NCI-H1436 (cell line): ENCODE measurements at places on chromosomes 1 and 21.

- DNase-seq = no peak
These were observed 411.3 kb downstream of the PTPRU start for GRCh38 chr1:29647581-29647980.

DNA sequence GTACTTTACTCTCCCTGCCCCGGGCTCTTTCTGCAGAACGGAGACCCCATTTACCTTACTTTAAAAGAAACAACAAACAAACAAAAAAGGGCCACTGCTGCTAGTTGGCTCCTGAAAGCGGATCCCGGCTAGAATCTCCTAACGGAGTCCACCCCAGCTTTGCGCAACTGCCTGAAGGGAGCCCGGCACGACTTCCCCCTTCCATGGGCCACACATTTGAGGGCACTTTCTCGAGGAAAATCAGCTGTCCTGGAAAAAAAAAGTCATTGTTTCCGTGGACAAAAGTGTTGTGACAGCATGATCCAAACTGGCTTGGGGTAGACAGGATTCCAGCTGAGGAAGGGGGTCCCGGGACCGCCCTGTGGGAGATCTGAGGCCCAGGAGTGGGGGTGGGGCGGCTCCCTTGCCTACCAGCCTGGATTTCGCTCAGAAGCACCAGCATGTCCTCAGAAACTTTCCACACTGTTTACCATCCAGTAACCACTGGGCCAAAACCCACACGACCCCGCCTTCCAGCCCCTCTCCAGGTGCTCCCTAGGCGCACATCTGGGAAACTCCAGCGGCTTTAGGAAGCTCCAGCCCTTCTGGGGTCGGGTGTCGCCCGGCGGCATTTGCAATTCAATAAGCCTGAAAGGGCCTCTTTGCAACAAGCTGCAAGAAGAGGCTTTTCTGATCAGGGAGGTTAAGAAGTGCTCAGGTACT lies 4.8 kb downstream of the RIPK4 start:
- no peak for DNase-seq

- DNase-seq = no peak
These were observed 59.7 kb downstream of the NFIA start for GRCh38 chr1:61142043-61142440.

- DNase-seq = no peak
These were observed 304.5 kb downstream of the TTLL7 start for GRCh38 chr1:83694449-83694848.

GRCh38 chr1:116334868-116335635 lies 38.0 kb upstream of the ATP1A1 start:
- no peak for DNase-seq

- DNase-seq = no peak
These were observed 49.2 kb upstream of the CRB1 start for GRCh38 chr1:197218857-197219256.

DNA sequence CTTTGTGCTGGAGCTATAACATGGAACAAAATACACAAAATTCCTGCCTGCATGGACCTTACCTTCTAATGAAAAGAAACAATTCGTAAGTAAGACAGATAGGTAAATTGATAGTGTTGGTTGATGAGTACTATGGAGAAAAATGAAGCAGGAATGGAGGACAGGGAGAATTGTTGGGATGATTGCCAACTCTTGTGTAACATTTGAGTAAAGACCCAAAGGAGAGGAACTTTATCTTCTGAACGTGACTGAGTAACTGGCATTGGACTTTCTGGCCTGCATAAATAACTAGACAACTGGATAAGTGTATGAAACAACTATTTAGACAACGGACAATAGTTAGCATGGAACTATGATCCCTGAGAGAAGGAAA lies 6.8 kb upstream of the EFCAB14 start:
- no peak for DNase-seq

DNA sequence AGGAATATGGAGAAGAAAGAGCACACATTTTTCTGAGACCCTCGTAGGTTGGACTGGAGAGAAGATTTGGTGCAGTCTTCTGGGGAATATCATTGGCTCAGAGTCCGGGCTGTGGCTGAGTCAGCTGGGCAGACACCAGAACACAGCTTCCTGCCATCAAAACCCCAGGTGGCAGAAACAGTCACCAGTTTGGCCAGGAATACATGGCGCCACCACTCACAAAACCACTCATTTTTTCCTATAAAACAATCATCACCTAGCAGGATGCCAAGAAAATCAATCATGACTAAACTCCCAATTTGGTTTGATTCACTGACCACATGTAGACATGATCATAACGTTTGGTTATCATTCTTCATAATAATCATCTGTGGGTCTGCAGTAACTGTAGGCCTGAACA lies 178.1 kb upstream of the PBX1 start:
- DNase-seq = no peak

DNA sequence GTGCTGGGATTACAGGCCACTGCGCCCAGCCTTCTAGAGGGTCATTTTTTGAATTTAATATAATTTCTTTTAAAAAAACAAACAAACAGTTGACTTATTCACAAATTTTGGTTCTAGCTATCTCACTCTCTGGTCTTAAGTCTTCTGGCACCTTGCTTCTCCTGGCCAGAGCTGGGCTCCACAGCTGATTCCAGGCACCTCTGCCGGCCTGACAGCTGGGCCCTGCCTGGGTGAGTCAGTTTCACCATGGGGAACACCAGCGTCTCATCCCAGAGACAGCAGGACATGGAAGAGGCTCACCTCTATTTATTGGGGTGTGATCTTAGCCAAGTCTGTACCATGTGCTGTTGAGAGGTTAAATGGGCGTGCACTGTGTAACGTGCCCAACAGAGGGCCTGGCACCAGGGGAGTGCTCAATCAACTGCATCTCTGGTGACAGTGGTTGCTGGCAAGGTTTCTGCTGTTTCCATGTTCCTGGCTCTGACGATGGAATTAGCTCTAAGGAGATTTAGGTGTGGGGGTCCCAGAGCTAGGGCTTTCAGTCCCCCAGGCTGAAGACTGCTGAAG lies 956 bp downstream of the CPLANE2 start:
- DNase-seq = peak; percentile 82

DNA sequence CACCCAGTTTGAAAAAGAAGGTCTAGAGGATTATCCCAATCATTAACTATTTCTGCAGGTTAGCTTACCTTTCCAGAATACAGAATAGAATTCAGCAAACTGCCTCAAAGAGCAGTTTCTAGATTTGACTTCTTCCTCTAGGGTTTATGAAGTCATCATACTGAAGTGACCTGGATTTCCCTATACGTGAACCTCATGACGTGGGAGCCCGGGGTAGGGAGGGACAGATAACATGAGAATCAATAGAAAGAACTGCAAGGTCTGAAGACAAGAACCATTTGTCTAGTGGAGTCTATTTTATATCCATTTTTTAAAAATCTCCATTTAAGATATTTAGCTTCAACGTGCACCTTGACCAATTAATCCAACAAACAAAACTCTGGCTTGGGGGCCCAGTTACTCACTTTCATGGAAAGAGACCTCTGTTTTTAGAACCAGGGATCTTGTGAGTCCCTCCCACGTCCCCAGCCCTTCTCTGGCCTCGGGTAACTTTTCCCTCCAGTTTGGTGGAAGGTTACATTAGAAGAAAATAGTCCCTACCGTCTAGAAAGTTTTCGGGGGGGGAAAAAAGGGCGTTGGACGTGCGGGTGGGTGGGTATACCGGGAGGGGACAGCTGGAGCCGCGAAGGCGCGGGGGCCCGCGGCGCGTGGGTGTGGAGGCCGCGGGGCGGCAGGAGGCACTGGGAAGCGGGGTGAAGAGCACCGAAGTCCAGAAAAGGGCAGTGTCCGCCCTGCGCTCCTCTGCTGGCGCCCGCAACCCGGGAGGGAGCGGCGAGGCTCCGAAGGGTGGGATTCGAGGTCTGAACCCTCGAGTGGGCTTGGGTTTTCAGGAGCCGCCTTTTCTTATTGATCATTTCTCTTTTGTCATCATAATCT lies 13.8 kb upstream of the POGZ start:
- DNase-seq = peak; percentile 30

- DNase-seq = no peak
These were observed 114.4 kb upstream of the ZP4 start for GRCh38 chr1:238005116-238005515.

DNA sequence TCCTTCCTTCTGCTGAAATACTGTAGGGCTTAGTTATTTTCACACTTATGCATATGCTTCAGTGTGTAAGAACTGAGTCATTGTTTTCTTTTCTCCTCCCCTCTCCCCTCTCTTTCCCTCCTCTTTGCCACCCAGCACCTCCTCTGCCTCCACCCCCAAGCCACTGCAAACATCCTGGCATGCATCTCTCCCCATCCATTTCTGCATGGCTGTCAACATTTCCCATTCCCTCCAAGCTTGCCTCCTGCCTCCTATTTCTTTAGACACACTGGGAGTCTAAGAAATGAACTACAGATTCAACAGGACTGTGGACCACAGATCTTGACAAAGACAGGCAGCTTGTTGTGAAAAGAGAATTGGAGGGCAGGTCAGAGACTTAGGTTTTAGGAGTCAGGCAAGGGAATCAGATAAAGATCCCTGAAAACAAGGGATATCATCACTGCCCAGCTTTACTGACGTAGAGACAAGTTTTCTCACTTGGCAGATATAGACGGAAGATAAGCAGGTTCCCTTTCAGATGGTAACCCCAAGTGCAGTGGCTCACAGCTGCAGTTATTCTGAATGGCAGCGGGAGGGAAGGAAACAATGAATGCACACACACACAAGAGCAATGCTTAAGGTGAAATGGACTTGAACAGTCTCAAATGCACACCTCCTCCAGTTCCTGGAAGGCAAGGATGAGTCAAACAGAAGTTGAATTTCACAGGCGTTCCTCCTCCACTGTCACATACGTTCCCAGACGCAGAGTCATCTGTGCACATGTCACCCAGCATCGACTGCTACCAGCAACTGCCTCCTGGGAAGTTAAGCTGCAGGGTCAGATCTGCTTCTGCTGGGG lies 56.1 kb downstream of the HIVEP3 start:
- no peak for DNase-seq

DNA sequence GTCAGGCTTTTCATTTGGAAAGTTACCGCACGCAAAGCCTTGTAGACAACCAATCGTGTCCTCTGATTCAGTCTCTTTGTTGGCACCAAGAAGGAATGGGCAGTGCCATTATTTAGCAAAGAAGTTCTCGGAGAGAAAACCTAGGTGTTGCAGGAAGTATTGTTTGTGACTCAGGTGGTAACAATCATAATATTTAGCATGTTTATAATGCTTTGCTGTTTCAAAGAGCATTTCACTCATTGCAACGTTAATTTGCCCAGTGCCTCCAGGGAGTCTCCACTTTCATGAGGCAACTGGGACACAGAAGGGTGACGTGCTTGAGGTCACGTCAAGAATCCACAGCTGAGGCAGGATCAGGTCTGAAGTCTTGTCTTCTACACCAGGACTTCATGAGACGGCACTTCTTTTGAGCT lies 31.4 kb downstream of the STPG1 start:
- DNase-seq = no peak

DNA sequence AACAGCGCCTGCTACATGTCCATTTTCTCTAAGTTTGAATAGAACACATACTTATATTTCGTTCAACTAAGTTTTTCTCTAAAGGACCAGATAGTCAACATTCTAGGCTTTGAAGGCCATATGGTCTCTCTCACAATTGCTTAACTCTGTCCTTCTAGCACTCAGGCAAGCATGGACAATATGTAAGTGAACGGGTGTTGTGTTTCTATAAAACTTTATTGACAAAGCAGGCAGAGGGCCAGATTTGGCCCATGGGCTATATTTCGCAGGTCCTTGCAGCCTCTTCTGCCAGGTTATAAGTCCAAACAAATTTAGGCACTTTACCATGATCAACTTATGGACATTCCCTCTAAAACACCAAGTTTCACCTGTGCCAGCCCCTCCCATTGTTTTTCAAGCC lies 21.1 kb downstream of the KLHDC7A start:
- no peak for DNase-seq

- no peak for DNase-seq
These were observed 8.8 kb downstream of the ARID1A start for GRCh38 chr1:26704629-26705028.

DNA sequence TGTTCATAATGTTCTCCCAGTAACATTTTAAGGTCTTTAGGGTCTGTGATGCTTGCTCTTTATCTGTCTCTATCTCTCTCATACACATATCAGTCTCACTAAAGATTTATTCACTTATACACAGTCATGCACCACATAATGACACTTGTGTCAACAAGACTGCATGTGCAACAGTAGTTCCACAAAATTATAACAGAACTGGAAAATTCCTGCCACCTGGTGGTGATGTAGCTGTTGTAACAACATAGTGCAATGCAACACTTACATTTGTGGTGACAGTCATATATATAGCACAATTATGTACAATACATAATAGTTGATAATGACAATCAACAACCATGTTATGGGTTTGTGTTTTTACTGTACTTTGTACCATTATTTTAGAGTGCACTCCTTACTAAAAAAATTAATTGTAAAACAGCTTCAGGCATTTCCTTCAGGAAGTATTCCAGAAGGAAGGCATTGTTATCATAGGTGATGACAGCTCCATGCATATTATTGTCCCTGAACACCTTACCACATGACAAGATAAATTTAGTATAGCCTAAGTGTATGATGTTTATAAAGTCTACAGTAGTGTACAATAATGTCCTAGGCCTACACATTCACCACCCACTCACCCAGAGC lies 8.1 kb downstream of the TDRD5 start:
- DNase-seq = peak; percentile 28

- DNase-seq = no peak
These were observed 44.0 kb downstream of the EVA1C start for GRCh38 chr21:32456497-32456918.

DNA sequence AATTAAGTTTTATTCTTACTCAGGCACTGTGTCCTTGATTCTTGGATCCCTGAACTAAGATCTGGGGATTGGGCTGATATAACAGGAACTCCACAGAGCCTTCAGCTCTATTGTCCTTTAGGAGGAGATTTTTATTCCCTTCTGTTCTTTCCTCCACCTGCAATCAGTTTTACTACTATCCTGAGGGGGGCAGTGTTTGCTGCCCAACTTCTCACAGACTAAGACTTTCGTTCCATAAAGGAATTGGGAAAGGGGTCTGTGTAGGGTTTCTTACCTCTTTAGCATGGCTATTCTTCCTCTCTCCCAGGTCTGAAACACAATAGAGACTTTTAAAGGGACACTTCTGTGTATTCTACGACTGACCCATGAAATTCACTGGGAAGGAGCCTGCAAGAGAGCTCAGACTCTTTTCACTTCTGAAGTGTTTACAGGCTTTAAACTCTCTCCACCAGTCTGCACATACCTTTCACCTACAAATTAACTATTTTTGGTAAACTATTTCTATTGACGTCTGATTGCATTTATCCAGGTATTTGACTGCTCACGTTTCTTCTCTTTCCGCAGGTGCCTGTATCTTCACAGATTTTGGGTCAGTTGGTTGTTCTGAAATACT lies 103.3 kb upstream of the DEPDC1 start:
- DNase-seq = no peak
